ENCODE measurements at places on chromosomes 7 and 10.

- no peak for DNase-seq
Measured at GRCh38 chr10:100786591-100786990, 41.2 kb downstream of the PAX2 start.

DNA sequence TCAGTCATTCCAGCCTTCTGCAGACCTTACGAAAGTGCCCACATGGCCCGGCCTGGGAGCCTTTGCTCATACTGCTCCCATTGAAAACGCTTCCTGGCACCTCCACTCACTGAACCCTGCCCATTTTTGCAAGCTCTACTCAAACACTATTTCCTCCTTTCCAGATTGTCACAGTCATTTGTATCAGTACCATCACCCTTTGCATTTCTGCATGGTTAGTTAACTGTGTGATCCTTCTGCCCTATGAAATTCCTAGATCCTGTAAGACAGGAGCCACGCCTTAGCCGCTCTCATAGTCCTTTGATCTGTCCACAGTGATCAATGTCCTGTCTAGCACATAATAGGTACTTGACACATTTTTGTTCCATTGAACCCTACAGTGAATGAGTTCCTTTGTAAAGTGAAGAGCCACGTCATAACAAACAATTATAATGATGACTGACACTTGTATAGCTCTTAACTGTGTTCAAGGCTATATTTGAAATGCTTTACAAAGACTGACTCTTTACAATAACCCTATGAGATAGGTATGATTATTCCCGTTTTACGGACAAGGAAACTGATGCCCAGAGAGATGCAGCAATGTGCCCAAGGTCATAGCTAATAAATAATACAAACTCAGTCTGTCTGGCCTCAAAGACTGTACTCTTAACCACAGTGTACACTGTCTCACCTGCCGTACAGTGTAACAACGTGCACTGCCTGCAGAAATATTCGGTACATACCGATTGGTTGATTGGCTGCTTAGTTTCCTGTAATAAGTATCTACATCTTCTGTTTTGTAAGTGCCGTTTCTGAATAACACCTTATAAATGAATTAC lies 16.6 kb upstream of the ITIH2 start:
- no peak for DNase-seq

GRCh38 chr10:79186486-79187120 lies 117.8 kb downstream of the ZMIZ1 start:
- no peak for DNase-seq

DNA sequence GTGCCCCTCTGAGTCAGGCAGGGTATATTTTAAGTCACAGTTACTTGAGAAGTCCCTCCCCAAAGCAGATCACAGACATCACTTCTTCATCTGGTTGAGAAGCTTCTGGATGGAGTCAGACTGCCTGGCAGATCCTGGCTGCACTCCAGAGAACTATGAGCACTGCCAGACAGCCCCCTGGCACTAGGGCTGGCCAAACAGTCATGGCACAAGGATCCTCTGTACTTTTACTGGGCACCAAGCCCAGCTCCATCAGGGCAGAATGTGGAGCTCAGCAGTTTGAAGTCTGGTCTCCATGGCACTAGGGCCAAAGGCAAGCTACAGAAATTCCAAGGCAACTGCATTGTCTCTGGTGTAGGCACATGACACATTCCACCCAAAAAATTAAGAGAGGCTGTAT lies 162.1 kb downstream of the NRG3 start:
- DNase-seq: no peak

- DNase-seq: no peak
Measured at GRCh38 chr7:150358433-150358832, 10.2 kb upstream of the REPIN1 start.

DNA sequence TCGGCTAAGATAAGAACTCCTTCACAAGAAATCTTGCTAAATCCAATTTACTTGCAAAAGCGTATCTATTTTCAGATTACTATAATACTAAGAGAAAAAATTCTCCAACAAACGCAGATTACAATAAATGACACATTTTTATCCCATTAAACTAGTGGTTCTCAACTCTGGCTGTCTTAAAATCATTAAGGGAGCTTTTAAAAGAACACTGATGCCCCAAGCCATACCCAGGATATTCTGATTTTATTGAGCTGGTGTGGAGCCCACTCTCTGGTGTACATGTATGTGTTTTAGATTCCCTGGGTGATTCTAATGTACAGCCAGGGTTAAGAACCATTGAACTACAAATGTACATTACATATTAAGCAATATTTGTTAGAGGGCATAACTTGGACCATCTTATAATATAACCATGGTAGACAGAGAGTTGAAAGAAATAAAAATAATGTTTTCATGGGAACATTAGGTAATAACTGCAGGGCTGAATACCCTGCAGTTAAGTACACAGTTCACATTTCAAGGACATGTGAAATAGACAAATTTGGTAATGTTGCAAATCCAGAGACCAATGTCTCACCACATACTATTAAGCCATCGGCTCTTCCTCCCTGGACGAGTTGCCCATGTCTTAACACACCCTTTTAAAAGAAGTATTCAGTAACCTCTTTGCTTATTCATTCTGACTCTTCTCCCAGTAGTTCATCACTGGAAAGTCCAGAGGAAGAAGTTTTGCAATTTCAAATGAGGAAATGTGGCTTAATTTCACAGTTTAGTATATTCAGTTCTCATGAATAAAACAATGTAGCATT lies 6.2 kb downstream of the GSAP start:
- no peak for DNase-seq

GRCh38 chr7:50209461-50210135 lies 94.9 kb upstream of the IKZF1 start:
- no peak for DNase-seq

DNA sequence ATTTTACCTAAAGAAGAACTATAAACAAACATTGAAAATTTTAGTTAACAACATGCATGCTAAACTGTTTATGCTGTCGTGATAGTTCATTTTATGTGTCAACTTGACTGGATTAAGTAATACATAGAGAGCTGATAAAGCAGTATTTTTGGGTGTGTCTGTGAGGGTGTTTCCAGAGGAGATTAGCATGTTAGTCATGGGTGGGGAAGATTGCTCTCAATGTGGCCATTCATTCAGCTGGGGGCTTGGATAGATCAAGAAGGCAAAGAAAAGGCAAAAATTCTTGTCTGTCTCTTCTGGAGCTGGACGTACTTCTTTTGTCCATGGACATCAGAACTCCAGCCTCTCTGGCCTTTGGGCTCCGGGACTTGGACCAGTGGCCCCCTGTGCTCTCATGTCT lies 172.9 kb upstream of the SEMA3E start:
- DNase-seq: no peak

- DNase-seq: no peak
Measured at GRCh38 chr10:70672165-70673042, at the start of gene ADAMTS14. Gene ADAMTS14 (plus strand): TSS chr10:70672506. CDS start chr10:70672803, 297 bp downstream.

Data from stimulated activated CD8-positive, alpha-beta memory T cell treated with anti-CD3 and anti-CD28 coated beads, Interleukin-15, amount 100 ng/mL, for 24 hours (primary cell).